Osteocyte (in vitro differentiated cells): ENCODE measurements at places on chromosomes 6 and 20. TPM values are rescaled to one million over a fixed set of nuclear protein-coding genes. Genes with fewer than 3 reads are reported as not detected.

DYNLT2 gene
- total RNA-seq, result 1.4 and 3.0 TPM in 2 replicates

FAM83C gene
- total RNA-seq, result not detected in 2 replicates

HSPA12B gene
- not detected in 2 replicates for total RNA-seq

CD40 gene
- total RNA-seq, result 1.6 and 2.2 TPM in 2 replicates

SLC17A9 gene
- not detected in 2 replicates for total RNA-seq

BTN1A1 gene
- total RNA-seq, result not detected in 2 replicates

DNA sequence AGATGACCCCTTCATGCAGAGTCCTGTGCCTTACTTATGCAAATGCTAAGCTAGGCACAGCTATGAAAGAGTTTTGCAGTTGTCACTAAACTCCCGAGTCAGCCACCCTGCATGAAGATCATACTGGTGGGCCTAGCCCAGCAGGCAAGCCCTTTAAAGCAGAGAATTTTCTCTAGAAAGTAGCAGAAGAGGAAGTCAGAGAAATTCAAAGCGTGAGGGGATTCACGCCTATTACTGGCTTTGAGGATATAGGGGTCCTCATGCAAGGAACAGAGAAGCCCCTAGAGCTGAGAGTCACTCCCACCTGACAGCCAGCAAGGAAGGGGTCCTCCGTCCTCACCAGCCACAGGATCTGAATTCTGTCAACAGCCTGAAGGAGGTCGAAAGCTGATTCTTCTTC, 54.6 kb downstream of the MYB start:
- DNase-seq, result no peak

DNA sequence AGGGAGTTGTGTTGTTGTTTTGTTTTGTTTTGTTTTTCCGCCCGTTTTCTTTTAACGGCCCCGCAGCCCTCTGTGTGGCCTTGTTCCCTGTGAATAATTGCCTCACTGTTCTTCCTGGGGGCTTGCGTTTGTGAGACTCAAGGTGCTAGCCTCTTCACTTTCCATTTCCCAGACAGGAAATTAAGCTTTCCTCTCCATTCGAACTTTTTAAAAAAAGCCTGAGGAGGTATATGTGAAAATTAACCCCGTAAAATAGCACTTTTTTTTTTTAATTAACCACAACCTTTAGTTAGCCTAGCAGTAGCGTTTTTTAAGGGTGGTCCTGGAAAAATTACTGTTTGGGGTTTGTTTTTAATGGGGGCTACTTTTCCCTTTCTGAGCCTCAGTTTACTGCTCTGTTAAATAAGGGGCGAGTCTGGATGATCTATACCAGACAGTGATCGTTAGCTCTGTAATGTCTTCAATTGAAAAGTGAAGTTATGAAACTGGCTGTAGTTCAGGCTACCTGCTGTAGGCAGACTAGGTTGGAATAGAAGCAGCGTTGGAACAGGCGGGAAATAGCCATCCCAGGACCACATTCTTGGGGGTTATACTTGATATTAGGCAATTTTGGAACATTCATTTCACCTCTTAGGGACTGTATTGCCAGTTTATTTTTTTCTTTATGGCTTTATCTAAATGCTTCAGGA, 1.7 kb downstream of the STX16 start:
- DNase-seq, result no peak

DNA sequence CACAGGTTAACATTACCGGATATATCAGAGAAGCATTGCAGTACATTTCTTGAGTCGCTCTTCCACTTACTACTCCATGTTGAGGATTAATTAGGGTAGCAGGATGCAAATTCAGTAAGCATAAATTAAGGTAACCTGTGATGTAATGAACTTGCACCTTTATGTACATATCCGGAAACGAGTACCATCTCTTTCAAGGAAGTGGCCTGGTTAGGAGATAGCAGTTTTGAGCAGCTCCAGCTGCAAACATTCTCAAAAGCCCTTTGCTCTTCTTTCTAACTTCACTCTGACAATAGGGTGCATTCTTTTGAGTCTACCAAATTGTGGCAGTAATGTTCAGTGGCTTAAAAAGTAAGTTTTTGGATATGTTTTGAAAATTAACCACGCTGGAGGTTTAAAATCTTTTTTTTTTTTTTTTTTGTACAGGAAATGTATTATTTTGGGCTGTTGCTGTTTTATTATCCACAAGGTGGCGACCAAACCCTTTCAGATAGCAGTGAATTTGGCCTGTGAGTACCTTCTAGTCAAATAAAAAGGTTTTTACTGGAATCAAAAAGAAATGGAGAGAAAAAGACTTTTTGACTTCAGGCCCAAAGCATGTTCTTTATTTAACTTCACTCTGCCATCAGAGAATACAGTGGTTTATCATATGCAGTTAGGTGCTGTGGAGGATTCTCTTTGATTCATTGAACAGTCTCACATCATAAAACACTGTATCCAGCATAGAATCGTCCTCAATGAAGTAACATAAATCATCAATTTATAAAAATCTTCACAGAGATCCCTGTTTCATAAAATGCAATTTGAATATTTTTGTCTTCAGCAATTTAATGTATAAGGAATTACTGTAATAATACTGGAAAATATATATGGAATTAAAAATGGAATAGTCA, 8.9 kb downstream of the FAM217B start:
- DNase-seq, result no peak

- no peak for DNase-seq
Observed at GRCh38 chr6:41392246-41392645, 56.8 kb downstream of the NCR2 start.

DNA sequence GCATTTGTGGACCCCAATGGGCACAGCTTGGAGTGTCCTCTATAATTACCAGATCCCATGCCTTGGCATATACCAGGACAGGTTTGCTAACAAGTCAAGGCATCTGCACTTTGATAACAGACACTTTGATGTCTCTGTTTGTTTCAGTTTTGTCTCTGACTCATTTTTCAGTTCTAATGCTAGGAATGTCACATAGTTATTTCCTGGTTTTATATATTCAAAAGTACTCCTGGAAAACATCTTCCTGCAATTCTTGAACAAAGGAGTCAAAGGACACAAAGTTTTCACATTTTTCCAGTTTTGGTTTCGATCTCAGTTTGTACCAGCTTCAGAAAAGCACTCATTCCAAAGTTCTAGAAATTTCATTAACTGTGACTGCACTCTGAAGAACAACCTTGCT, 188.1 kb downstream of the FOXC1 start:
- no peak for DNase-seq

DNA sequence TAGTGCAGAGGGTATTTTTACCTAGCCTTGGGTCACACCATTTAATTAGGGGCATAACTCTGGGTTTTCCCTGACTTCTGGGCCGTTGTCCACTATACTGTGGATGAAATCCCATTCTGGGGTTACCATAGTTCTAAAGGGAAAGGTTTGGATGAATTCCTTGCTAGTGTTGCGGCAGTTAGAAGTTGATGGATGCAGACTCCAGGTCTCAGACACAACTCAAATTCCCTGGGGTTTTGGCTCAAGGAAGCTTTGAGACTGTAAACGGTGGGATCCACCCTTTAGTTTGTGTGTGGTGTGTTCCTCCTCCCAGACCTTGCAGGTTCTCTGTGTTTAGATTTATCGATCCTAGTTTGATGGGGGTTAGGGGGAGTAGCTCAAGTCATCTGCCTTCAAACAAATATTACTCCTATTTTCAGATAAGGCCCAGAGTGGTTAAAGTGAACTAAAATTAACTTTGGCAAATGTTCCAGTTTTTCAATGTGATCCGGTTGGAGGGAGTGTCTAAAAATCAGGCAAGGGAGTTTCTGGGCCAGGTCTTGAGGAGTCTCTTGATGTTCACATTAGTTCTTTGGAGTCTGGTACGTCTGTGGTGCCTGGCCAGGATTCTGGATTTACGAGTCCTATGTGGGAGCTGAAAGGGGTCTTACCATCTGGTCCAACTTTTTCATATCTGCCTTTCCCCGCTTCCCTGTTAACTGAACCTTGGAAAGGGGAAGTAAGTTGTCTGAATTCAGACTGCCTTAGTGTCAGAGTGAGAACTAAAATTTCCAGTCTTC, 1.5 kb downstream of the RALY start:
- DNase-seq, result no peak

DNA sequence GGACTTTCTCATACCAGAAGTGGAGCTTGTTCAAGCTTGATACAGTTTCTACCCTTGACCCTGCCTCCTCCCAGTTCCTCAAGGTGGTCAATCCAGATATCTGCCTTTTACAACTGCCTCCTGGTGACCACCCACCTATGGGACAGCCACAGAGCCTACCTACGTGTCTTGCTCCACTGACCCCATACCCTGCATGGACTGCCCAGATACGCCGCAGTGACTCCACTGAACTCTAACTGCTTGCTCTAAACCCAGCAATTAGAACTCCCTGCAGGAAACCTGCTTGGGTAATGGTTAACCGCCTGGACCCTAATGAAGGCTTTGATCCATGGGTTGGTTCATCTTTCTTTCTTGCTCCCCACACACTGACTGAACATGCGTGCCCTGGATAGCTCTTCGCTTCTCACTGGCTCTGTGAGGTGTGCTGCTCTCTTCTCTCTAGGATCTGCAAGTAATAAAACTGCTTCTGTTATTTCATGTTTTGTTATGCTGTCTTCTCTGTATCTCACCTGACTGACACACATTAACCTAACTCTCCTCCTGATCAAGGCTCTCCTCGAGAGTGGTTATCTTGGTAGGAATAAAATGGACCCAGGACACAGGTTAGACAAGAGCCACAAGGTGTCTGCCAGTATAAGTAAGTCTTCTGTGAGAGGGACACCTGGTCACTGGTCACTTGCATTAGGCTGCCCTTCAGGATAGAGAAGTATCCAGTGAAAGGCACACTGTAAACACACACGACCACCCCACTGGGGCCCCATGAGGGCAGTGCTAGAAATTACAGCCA, 79.2 kb downstream of the CHD6 start:
- DNase-seq, result no peak

GRCh38 chr6:11433860-11434259, 103.7 kb upstream of the TMEM170B start:
- DNase-seq, result no peak

DNA sequence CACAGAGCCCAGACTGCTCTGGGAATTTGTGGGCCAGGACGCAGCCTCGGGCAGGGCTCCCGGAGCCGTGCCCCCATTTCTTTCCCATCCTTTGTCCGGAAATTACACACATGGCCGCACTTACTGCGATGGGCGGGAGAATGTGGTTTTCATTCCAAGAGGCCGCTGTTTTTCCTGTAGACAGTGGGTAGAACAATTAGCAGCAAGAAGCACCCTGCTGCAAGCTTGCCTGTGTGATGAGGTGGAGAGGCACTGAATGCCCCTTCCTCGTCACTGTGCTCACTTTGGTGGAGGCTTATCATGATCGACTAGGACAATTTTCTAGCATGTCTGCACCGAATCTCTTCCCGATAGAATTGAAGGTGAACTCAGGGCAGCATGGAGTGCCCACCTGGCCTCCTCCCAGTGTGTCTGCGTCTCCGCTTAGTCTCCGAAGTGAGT, 102.8 kb downstream of the DACT2 start:
- DNase-seq, result no peak

DNA sequence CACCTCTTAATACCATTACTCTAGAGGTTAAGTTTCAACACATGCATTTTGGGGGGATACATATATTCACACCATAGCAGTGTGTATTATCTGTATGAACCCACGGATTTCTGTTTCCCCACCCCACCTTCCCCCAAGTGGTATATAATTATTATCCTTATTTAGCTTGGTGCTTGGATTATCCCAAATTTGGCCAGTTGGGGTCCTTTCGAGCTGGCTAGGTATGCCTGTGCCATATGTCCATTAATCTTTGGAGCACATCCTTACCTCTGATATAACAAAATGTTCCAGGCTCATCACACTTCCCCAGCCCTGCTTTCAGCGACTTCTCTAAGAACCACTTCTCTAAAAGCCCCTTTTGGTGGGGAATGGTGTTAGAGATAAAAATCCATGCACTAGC, 118.7 kb upstream of the MLIP start:
- no peak for DNase-seq

GRCh38 chr6:106534564-106534982, 94.7 kb downstream of the RTN4IP1 start:
- DNase-seq, result no peak

- no peak for DNase-seq
Observed at GRCh38 chr6:152571089-152571488, 66.1 kb downstream of the SYNE1 start.
